ENCODE measurements at places on chromosomes 16 and 17. TPM values are rescaled to one million over a fixed set of nuclear protein-coding genes. Genes with fewer than 3 reads are reported as not detected.

- DNase-seq = no peak
- no peaks in the 10 kb centered on the region for H3K27me3 ChIP-seq
- H3K36me3 ChIP-seq = no peaks in the 10 kb centered on the region
Measured at GRCh38 chr16:20830372-20830771, 24.0 kb downstream of the REXO5 start.

DNA sequence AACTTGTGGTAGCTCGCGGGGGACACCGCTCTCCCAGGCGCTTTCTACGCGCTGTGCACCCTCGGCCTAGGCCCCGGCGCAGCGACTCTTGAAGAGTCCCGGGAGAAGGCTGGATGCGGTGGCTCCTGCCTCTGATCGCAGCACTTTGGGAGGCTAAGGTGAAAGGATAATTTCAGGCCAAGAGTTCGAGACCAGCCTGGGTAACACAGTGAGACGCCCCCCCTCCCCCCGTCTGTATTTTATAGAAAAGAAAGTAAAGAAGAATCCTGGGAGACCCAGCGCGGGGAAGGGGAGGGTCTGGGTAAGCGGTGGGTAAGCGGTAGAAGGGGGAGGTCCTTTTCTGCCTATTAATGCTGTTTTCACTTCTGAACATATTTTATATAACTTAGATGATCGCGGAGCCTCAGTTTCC lies 486 bp upstream of the PLLP start:
- peaks cover 7% of the 10 kb centered on the region for H3K4me1 ChIP-seq
- H3K27ac ChIP-seq = no peak overlapping the region
- no peaks in the 10 kb centered on the region for H3K36me3 ChIP-seq

GRCh38 chr16:51497541-51498211 lies 346.6 kb upstream of the SALL1 start:
- H3K27me3 ChIP-seq = no peaks in the 10 kb centered on the region
- no peak for DNase-seq
- no peaks in the 10 kb centered on the region for H3K4me1 ChIP-seq
- no peak overlapping the region for H3K27ac ChIP-seq

- H3K4me3 ChIP-seq = no peak overlapping the region
- H3K27ac ChIP-seq = no peak overlapping the region
- no peaks in the 10 kb centered on the region for H3K36me3 ChIP-seq
- H3K4me1 ChIP-seq = no peaks in the 10 kb centered on the region
- DNase-seq = no peak
- H3K27me3 ChIP-seq = no peaks in the 10 kb centered on the region
Measured at GRCh38 chr16:4790871-4791270, 2.7 kb upstream of the SEPTIN12 start.

DNA sequence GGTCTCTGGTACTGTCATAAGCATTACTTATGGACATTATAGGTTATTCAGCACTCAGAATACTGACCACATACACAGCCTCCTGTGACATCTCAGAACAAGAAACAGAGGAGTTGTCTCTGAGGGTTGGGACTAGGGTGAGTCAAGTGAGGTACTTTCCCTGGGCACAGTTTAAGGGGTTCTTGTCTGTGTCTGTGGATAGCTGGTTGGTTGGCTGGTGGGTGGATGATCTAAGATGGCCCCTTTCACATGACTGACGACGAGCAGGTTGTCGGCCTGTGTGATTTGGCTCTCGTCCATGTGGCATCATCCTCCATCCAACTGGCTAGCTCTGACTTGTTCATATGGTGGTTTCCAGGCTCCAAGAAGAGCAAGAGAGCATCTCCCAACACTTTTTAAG lies 163.9 kb downstream of the PRKCB start:
- no peaks in the 10 kb centered on the region for H3K4me1 ChIP-seq
- no peak for DNase-seq

DNA sequence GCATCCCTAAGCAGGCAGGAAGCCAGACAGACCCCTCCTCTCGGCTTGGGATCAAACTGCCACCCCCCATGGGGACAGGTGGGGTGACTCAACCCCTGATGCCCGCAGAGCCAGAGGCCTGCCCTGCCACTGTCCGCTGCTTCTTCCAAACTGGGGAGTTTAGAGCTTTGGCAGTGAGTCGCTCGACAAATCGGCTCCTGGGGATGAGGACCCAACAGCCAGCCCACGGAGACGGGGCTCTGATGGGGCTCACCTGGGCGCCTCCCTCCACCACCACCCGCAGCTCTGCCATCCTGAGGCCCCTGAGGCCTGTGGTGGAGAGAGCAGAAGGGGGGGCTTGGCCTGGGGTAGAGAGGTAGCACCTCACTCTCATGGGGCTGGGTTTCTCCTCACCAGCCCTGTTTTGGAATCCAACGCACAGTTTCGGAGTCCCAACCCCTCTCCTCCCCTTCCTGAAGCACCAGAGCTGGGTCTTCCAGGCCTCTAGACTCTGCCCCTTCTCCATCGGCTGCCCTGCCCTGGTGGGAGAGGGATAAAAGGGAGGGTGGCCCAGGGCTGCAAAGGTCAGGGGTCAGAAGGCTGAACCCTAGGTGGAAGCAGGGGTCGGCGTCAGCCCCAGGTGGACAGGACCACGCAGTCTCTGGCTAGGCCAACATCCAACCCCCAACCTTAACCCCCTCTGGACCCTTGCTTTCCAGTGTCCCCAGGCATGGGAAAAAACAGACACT lies 5.8 kb downstream of the PRSS22 start:
- H3K4me3 ChIP-seq = no peak overlapping the region
- no peaks in the 10 kb centered on the region for H3K4me1 ChIP-seq
- H3K27me3 ChIP-seq = no peaks in the 10 kb centered on the region
- no peak overlapping the region for H3K27ac ChIP-seq

The CDK5R1 gene
- 1.3 TPM for total RNA-seq

All from ovary (tissue), 10 donors.